ENCODE measurements at places on chromosomes 2 and 18. TPM values are rescaled to one million over a fixed set of nuclear protein-coding genes. Genes with fewer than 3 reads are reported as not detected.

DNA sequence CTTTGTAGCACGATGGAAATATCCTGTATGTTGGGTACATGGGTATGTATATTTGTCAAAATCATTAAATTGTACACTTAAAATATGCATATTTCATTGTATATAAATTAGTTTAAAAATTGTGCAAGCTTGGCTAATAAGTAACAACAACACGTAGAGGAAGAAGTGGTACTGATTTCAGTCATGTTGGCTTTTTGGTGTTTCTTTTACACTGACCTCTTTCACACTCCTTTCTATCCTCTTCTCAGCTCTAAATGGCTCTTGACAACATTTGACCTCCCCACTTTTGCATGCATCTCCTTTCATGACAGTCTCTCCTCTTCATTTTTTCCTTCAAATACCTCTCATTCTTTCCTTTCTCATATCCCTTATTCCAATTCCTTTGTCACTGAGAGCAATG, 801.4 kb upstream of the ZEB2 start:
- DNase-seq, result no peak

- no peak for DNase-seq
Observed at GRCh38 chr18:77205769-77206168, 43.9 kb upstream of the GALR1 start.

DNA sequence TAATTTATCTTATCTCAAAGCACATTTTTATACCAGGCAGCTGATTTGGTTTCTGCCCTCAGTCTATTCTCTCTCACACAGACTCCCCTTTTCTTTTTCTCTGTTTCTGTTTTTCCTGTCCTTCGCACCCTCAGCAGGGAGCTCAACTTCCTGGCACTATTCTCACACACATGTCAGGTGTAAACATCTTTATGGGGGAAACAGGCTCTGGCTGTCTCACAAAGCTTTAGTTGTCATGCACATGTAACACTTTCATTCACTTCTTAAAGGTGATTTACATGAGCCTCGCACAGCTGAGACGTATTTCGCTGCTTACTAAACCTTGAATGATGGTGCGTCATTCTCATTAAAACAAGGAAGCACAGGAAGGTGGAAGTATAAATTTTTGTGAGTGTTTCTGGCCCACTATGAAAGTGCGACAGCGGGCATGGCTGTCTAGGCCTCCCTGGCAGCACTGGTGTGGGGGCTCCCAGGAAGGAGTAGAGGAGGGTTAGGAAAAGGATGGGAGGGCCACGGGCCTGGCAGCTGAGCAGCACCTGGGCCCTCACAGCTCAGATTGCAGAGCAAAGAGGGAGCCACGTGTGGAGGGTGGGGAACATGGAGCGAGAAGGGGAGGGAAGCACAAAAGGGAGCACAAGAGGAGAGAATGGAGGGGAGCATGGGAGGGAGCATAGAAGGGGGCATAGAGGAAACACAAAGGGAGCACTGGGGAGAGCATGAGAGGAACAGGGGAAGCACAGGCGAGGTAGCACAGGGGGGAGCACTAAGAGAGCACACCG, 46.2 kb upstream of the SNTG2 start:
- no peak for DNase-seq

DNA sequence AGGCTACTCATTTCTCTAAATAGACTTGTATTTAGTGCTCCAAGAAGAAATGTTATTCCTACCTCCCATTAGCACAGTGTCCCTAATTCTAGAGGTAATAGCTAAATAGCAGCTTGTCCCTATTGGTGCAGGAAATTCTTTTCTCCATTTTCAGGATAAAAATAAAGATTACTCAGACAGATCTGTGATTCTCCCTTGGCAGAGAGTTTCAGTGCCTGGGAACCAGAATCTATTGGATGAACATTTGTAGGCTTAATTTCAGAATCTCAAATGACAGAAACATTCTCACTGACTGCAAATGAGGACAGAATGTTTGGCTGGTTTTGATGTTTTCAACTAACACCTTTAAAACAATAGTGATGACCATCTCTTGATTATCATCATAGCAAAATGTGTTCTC, 33.3 kb upstream of the LGALSL start:
- DNase-seq, result no peak

DNA sequence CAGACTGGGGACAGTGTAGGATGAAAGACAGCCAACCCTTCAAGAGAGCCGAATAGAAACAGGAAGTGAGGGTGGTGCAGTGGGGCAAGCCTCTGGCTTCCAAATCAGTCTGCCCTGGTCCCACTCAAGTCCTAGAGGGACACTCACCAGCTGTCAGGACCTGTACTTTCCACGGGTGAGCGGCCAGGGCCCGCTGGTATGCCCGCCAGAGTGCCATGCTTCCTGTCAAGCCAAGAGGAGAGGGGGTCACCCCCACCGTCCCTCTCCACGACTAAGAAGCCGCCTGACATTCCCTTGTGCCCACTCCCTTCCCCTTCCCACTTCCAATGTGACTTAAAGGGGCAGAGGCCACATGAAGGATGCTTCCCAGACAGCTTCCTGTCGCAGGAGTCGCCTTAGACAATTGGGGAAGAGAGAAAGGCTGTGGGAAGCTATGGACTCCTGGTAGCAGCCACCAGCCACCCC, 564 bp downstream of the MPV17 start:
- DNase-seq, result no peak

DNA sequence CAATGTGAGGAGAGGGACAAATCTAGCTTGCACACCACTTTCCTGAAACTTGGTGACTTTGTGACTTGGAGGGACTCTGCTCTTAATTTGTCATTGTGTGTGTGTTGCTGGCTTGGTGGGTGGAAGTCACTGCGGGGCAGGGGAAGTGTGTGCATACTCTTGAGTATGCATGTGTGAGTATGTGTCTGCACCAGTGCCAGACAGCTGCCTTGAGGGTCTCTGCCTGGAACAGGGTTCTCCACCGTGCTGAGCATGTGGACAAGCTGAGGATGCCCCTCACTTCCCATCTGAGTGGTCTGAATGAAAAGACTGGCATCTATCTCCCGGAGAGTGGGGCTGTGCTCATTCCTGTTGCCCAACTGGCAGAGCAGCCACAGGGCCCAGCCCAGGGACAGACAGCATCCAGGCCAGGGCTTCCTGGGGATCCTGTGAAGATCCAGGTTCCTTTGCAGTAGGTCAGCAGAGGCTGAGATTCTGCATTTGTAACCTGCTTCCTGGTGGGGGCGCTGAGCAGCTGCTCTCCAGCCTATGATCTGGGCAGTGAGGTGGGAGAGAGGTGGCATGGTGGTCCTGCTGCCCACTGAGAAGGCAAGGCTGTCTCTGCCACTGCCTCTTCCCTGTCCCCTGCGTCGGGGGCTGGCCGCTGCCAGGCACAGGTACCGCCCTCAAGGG, 138.9 kb upstream of the HAAO start:
- no peak for DNase-seq

- DNase-seq, result no peak
Observed at GRCh38 chr2:76984359-76984758, 537.8 kb downstream of the LRRTM4 start.

DNA sequence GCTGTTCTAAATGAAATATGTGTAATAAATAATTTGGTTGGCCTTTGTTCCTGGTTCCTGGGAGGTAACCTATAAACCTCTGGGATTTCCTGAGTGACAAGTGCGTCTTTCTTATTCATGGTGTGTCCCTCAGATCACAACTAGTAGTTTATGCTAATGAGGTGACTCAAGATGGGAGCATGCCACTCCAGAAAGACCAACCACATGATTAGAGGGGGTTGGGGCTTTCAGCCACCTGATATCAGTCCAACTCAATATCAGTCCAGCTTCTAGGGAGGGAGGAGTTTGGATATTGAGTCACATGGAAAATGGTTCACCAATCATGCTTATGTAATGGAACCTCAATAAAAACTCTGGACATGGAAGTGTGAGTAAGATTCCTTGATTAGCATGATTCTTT, 96.6 kb downstream of the QPCT start:
- no peak for DNase-seq

GRCh38 chr2:200193331-200193730, 113.2 kb upstream of the SPATS2L start:
- DNase-seq, result no peak

Gene G6PC2
- total RNA-seq, result not detected

Gene SERPINB13
- total RNA-seq, result not detected

Gene SPATA3
- not detected for total RNA-seq

Gene FBXO15
- not detected for total RNA-seq

Gene RAMP1
- total RNA-seq, result 168 TPM

Gene M1AP
- not detected for total RNA-seq

Measured in left ventricle myocardium inferior (tissue), 1 donor.